ENCODE measurements at places on chromosomes 11 and 22.

DNA sequence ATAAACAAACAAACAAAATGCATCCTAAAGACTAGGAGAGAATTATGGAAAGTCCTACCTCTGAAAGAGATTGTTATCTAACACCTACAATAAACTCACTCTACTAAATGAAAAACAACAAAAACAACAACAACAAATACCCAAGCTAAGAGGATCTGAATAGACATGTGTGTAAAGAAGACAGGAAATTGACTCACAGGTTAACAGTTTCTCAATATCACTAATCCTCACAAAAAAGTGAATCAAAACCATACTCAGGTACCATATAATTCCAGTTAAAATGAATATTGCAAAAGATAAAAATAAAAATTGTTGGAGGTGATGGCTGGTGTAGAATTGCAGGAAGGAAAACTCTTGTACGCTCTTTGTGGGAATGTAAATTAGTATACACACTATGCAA is 110.4 kb upstream of the TOP3B start:
- H3K4me1 ChIP-seq, result peaks cover 7% of the 10 kb centered on the region
- H3K4me3 ChIP-seq, result no peak overlapping the region
- no peaks in the 10 kb centered on the region for H3K36me3 ChIP-seq
- H3K27ac ChIP-seq, result no peak overlapping the region

GRCh38 chr11:106482917-106483785 is 405.7 kb downstream of the AASDHPPT start:
- peaks cover 7% of the 10 kb centered on the region for H3K4me1 ChIP-seq
- H3K27ac ChIP-seq, result no peak overlapping the region
- H3K4me3 ChIP-seq, result no peak overlapping the region
- no peaks in the 10 kb centered on the region for H3K27me3 ChIP-seq
- no peak for DNase-seq

- peak within 1 kb of the TSS; percentile 88 for H3K4me3 ChIP-seq
- peaks cover 86% of the 10 kb centered on the region for H3K36me3 ChIP-seq
- peak within 1 kb of the TSS; percentile 96 for H3K27ac ChIP-seq
- H3K4me1 ChIP-seq, result peaks cover 8% of the 10 kb centered on the region
- peak; percentile 85 for DNase-seq
- H3K27me3 ChIP-seq, result no peaks in the 10 kb centered on the region
Observed at GRCh38 chr11:69640995-69641581, at the start of gene CCND1. Gene CCND1 (plus strand): TSS chr11:69641156. CDS start chr11:69641314, 158 bp downstream.

- H3K27me3 ChIP-seq, result no peaks in the 10 kb centered on the region
- H3K36me3 ChIP-seq, result peaks cover 16% of the 10 kb centered on the region
- H3K4me3 ChIP-seq, result no peak overlapping the region
- peak; percentile 50 for DNase-seq
- H3K4me1 ChIP-seq, result peaks cover 22% of the 10 kb centered on the region
Observed at GRCh38 chr11:8959546-8960166, 4.6 kb downstream of the TMEM9B start.

GRCh38 chr11:793556-793955 is 3.7 kb upstream of the CEND1 start:
- H3K27ac ChIP-seq, result no peak overlapping the region
- H3K4me3 ChIP-seq, result no peak overlapping the region
- H3K4me1 ChIP-seq, result no peaks in the 10 kb centered on the region
- no peaks in the 10 kb centered on the region for H3K27me3 ChIP-seq
- no peak for DNase-seq

DNA sequence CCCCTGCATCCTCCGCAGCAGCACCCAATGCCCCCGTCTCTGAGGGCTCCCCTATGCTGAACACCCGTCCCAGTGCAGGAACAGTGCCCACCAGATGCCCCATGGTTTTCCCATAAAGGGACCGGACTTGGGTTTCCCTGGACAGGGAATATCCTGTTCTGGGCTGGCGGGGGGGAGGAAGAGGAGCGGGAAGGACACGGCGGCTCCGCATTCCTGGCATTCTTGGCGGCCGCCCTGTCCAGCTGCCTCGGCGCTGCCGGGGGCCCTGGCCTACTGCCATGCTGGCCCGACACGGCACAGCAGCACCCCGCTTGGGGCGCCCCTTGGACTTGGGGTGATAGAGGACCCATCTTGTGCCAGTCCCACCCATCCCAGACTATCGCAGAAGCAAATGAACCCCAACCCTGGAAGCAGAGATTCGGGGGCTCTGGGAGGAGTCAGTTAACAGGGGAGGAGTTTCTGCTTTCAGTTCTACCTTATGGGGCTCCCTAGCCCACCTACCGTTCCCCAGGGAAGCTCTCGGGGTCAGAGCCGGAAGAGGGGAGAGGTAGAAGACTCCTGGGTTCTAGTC is 23.7 kb upstream of the CBX7 start:
- peak overlapping the region; percentile 36 for H3K4me3 ChIP-seq
- no peaks in the 10 kb centered on the region for H3K27me3 ChIP-seq
- H3K36me3 ChIP-seq, result peaks cover 25% of the 10 kb centered on the region
- H3K27ac ChIP-seq, result no peak overlapping the region

GRCh38 chr11:30919389-30920152 is 333.4 kb upstream of the MPPED2 start:
- H3K4me3 ChIP-seq, result no peak overlapping the region
- H3K27me3 ChIP-seq, result peaks cover 24% of the 10 kb centered on the region
- H3K4me1 ChIP-seq, result no peaks in the 10 kb centered on the region
- no peak overlapping the region for H3K27ac ChIP-seq
- no peak for DNase-seq

- DNase-seq, result no peak
- H3K4me3 ChIP-seq, result no peak overlapping the region
- H3K36me3 ChIP-seq, result peaks cover 13% of the 10 kb centered on the region
- no peak overlapping the region for H3K27ac ChIP-seq
Observed at GRCh38 chr11:61766353-61766841, 14.0 kb downstream of the MYRF start.

- H3K4me1 ChIP-seq, result no peaks in the 10 kb centered on the region
- no peaks in the 10 kb centered on the region for H3K27me3 ChIP-seq
- no peak overlapping the region for H3K4me3 ChIP-seq
- H3K27ac ChIP-seq, result peak overlapping the region; percentile 22
- DNase-seq, result no peak
- H3K36me3 ChIP-seq, result peaks cover 55% of the 10 kb centered on the region
Observed at GRCh38 chr11:72001834-72002591, 3.3 kb downstream of the IL18BP start.
